NCI-H524 (cell line): ENCODE measurements at places on chromosomes 5 and 9.

DNA sequence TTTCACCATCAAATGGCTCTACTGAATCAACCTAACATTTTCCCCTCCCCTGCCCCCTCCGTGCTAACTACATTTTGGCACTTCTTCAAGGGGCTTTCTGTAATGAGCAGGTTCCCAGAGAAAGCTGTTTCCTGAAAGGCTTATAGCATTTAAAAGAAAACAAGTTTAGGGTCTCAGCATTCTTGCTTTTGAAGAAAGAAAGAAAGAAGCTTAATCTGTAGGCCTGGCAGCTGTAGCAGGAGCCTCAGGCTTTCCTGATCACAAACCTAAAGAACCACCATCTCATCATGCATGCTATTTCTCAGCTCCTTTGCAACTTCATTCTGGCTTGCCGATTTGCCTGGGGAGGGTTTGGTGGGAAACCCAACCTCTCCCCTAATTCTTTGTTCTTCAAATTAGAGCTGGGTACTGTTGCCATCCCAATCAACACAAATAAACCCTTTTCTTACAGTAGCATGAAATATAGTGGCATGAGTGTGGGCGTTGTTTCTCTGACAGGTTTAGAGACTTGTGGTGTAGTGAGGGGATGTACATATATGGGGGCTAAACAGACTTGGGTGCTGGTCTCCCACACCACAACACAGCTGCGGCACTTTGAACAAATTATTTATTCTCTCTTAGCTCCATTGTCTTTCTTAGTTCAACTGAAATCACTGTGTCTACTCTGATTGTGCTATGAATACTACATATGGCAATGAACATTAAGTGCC is 160.5 kb upstream of the TNC start:
- no peak for DNase-seq

DNA sequence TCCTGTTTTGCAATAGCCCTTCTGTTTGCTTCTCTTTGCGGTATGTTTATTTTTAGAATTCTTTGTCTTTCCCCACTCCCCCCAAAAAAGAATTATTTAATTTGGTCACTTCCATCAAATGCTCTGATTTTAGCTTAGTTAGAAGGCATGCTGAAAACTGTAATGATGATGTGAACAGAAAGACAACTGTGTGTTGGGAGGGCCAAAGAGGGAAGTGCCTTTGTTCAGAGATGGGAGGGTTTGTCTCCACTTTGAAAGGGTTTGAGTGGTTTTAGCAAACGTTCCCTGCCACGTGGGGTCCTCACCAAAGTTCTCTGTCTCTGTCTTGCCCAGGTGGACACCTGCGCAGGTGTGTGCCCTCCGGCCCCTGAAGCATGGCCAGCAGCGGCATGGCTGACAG is 41.9 kb downstream of the SYK start:
- no peak for DNase-seq

DNA sequence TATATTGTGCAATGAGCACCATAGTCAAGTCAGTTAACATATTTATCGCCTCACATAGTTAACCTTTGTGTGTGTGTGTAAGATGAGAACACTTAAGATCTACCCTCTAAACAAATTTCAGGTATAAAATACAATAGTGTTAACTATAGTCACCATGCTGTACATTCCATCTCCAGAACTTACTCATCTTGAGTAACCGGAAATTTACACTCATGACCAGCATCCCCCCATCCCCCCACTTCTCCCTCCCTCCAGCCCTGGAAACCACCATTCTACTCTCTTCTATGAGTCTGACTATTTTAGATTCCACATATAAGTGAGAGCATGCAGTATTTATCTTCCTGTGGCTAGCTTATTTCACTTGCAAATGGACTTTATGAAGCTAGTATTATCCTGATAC is 40.3 kb downstream of the ZNF354A start:
- no peak for DNase-seq

GRCh38 chr5:79936002-79936645 is 54.9 kb downstream of the MTX3 start:
- no peak for DNase-seq

DNA sequence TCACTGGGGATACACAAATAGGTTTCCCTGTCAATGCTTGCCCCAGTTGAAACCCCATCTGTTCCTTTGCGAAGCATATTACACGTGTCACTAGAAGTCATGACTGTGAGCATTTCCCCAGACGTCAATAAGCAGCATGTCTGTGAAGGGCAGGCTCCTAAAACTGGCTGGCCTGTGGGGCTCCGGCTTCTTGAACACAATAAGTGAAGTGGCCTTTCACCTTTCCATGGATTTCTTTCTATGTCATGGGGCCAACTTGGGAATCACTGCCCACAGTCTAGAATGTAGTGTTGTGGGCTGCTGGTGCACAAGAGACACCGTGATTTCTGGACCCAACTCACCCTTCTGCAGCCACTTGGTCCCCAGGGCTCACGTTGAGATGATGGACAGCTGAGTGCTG is 60.4 kb upstream of the CTSL start:
- DNase-seq, result no peak

- no peak for DNase-seq
These were observed 30.5 kb upstream of the FOXB2 start for GRCh38 chr9:76988941-76989340.
